ENCODE measurements at places on chromosomes 1 and 21. TPM values are rescaled to one million over a fixed set of nuclear protein-coding genes. Genes with fewer than 3 reads are reported as not detected.

DNA sequence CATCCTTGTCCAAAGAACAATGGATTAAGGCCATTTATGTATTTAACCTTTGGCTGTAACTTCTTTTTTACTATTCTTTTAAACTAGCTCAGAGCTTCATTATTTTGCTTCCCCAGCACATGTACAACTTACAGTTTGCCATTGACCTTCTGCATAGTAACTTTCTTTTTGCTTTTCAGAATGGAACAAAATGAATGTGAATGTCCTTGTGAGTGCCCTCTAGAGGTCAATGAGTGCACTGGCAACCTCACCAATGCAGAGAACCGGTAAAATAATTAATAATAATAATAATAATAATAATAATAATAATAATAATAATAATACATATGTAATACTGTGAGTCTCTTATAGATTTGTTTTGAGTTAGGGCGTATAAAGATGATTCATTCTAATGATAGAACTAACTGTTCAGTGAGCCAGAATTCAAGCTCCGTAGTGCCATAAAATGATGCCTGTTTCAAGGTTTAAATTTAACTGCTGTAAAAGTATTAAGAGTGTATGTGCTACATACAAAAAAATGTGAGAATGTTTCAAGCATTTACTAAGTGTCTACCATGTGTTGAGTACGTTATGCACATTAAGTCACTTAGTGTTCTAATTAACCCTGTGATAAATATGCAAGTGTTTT, 69.0 kb upstream of the RAVER2 start:
- DNase-seq: no peak

DNA sequence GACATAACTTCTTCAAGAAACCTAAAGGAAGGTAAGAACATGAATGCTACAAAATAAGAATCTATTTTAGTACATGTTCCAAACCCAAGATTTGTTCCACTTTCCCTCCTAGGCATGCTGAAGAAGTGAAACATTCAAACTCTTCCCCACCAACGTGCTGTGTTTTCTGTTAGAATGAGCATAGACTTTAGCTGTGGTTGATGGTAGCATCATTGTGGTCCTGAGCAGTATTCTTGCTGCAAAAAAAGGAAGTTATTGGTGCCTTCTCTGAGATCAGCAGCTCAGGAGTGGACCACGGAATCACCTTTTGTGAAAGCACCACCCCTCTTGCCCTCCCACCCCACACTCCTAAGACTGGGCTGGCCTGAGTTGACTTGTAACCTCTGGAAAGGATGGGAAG, 100.4 kb upstream of the POGK start:
- DNase-seq: no peak

GRCh38 chr1:199937661-199938060, 89.8 kb upstream of the NR5A2 start:
- no peak for DNase-seq

DNA sequence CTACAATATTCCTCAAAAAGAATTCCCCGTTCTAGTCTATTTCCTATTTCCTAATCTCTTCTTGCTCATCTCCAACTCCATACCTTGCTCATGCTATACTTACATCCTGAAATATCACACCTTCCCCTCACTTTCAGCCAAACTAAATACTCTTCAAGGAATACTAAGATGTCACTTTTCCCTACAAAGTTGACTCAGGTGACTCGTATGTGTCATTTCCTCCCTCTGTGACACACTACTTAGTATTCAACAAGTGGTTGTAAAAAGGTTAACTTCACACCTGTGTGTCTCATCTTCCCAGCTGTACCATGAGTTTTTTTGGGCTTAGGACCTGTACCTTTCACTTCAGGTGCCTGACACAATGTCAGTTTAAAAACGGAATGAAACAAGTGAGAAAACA, 81.9 kb upstream of the LBR start:
- DNase-seq: no peak

GRCh38 chr1:203057911-203058675, 27.7 kb downstream of the MYOG start:
- no peak for DNase-seq

- DNase-seq: no peak
Measured at GRCh38 chr1:202844259-202844658, 33.5 kb downstream of the PCAT6 start.

LCE1A gene
- polyA plus RNA-seq: not detected

PLEKHN1 gene
- 0.20 TPM for polyA plus RNA-seq

SGIP1 gene
- 14.5 TPM for polyA plus RNA-seq

- no peak for DNase-seq
Measured at GRCh38 chr1:164611754-164612642, 53.0 kb downstream of the PBX1 start.

- DNase-seq: no peak
Measured at GRCh38 chr1:200962631-200963030, 60.9 kb downstream of the KIF21B start.

DNA sequence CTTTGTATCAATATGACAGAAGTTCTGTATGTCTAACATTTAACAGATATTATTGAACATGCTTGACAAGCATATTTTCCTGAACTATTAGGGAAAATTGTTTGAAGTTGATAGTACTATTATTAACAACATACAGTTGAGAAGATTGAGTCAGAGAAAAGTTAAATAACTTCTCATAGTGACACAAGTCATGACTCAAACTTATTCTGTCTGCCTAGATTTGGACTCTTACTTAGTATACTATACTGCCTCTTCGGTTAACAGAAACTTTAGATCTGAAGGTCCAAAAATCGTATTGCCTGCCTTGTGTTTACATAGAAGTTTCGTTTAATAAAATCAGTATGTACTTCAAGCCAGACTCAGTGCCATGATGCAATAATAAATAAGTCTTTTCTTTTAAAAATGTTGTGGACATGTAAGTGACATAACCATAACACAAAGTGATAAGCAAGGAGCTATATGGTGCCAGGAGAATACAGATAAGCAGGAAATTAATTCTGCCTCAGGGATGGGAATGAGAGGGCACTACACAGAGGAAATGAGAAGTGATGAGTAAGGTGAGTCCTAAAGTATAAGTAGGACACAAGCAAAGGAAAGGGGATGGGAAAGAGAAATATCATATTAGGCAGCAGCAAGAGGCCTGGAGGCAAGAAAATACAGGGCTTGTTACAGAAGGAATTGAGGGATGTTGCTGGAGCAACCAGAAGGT, 48.1 kb downstream of the LHX9 start:
- no peak for DNase-seq

DNA sequence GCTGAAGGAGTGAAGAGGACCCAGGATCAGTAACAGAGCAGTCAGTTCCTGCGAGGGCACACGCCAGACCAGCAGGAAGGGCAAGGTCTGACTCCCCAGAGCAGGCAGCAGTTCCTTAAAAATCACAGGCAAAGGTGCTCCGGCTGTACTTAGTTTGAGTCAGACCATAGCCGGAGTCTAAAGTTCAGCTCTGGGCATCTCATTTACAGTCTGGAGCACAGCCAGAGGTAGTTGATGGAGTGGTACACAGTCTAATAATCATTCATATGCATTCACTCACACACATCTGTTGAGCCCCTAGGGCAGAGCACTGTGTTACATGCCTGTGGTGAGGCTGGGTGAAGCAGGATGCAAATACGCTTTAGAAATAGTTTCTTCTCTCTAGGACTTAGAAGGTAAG, 7.3 kb upstream of the AMIGO1 start:
- DNase-seq: no peak

- no peak for DNase-seq
Measured at GRCh38 chr1:175885326-175885725, 141.9 kb upstream of the TNR start.

DNA sequence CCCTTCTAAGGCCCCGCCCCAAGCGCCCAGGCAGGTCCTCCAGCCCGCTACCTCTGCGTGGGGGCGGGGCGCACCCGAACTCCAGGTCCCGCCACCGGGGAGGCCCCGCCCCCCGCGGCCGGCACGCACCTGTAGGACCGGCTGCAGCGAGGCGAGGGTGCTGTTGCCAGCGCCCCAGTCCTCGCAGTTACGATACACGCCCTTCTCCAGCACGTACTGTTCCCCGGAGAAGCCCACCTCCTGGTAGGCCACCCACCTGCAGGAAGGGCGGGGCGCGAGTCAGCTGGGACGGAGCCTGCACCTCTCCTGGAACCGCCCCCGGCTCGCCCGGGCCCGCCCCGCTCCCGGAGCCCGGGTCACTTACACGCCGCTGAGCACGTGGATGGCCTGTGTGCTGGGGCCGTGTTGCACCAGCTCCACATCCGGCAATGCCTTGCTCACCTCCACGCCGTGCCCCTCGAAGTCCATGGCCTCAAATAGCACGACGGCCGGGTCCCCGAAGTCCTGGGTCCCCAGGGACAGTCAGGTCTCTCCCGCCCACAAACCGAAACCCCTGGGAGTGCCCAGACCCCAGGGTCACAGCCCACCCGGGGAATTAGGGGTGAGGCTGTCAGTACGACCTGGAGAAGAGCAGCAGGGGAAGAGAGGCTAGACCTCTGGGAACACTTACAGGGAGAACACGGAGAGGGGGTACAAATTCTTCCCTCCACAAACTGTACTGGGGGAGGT, 17.3 kb downstream of the CRYBG2 start:
- no peak for DNase-seq

SPRR3 gene
- polyA plus RNA-seq: not detected

GRCh38 chr1:245205864-245206263, 51.1 kb downstream of the KIF26B start:
- DNase-seq: no peak

GRCh38 chr1:193285641-193286040, 99.2 kb upstream of the B3GALT2 start:
- no peak for DNase-seq

KRTAP13-1 gene
- polyA plus RNA-seq: not detected

TNNT2 gene
- 56.2 TPM for polyA plus RNA-seq

BGLAP gene
- 6.7 TPM for polyA plus RNA-seq

DNA sequence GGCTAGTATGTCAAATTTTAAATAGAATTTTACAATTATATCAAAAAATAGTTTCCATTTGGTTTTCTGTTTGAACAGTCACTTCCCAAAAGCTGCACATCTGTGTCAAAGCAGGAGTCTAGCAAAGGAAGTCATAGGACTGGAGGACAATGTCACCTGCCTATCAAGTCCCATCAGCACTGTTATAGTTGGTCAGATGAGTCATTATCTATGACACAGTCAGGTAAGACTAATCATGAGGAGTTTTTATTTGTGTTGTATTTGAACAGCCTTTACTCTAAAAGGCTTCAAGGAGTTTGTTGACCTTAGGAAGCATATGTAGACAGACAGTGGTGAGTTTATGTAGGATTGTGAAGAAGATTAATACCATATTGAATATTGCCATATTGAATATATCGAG, 74.2 kb upstream of the QSOX1 start:
- DNase-seq: no peak

NSUN4 gene
- polyA plus RNA-seq: 31.7 TPM

GRCh38 chr1:204225841-204226735, 12.3 kb upstream of the GOLT1A start:
- DNase-seq: peak; percentile 10

GRCh38 chr1:59878370-59878769, 48.2 kb downstream of the CYP2J2 start:
- no peak for DNase-seq

- DNase-seq: no peak
Measured at GRCh38 chr1:239924741-239925350, 166.8 kb upstream of the FMN2 start.

CRABP2 gene
- 92.3 TPM for polyA plus RNA-seq

DNA sequence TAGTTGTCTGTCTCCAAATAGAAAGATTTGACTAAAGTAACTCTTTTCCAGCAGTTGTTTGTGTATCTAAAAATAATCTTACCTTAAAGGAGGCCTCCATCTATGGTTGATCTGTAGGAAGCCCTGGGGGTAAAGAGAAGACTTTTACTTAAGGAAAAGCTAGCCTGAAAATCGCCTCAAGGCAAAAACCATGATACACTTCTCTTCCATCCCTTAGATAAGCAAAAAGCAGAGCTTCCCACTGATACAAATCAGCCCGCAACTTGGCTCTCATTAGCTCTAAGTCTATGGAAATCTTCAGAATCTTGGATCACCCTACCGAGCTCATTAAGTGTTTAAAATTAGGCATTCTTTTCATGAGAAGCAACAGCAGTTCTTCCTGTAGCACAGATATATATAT, 576.9 kb upstream of the PTBP2 start:
- no peak for DNase-seq

- no peak for DNase-seq
Measured at GRCh38 chr1:171754353-171754705, 12.5 kb upstream of the VAMP4 start.

TRPM2 gene
- polyA plus RNA-seq: 1.2 TPM

GRCh38 chr21:20026543-20026942, 971.7 kb upstream of the NCAM2 start:
- DNase-seq: no peak

DNA sequence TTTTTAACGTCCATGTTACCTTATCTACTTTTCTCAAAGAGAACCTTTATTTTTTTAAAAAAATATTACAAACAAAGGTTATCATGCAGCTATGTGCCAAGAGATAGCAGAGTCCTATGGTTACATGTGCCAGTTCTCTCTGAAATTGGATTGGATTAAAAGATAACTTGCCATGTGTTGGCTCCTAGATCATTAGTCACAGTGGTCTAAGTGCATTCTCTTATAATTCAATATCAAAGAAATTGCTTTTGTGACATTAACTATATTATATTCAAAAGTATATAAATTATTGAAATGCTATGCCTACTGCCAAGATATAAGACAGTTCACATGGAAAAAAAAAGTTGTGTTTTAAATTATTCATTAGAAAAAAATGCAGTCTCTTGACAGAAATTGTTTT, 494.2 kb downstream of the NEGR1 start:
- no peak for DNase-seq

- DNase-seq: no peak
Measured at GRCh38 chr21:33541105-33541711, 709 bp downstream of the GART start.

NUCKS1 gene
- polyA plus RNA-seq: 396 TPM

DNA sequence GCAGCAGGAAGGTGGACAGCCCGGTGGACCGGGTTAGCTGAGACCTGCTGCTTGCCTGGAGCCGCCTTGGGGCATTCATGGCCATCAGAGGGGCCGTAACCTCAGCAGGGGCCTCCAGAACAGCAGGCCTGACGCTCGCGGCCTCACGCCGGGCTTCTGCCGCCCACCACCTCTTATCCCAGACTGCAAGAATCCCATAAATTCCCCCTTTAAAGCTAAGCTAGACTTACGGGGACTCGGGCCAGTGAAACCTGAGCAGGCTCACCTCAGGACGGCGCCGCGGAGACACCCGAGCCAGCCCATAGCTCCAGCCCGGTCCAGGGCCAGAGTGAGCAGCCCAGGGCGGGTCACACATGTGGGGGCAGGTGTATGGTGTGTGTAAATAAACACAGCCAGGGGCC, 132.3 kb downstream of the GLIS1 start:
- DNase-seq: no peak
